ENCODE measurements at places on chromosomes 5 and 9.

- no peak for DNase-seq
These were observed 250.1 kb upstream of the MAP3K1 start for GRCh38 chr5:56565283-56565615.

- DNase-seq, result no peak
These were observed 87.4 kb downstream of the APBA1 start for GRCh38 chr9:69584759-69585158.

DNA sequence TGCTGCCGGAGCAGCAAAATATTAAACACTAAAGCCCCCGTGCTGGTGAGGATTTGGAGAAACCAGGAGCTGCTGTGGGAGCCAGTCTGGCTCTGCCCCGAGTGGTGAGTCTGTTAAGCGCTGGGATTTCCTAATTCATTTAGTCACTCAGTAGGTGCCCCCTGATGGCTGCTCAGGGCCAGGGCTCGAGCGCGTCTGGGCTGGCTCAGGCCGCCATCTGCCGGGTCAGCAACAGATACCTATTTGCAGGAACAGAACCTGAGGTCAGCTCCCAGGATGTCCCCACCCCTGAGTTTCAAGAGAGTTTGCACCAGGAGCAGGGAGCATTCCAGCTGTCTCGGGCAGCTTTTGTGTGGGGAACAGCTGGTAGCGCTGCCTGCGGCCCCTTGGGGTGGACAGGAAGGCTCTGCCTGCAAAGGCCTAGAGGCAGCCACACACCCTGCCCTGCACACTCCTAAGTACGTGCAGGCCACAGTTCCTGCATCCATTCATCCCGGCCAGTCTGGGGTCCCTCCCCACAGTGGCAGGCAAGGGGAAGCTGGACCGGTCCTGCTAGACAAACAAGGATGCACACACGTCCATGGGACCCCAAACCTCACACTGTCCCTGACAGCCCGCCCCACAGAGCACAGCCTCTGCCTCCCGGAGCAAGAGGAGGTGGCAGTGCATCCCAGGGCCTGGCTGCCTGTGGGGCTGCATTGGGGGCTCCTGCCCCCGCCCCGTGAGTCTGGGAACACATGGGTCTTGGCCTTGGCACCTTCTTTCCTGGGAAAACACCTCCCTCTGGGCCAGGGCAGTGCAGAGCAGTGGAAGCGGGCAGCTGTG is 83.7 kb downstream of the ADAMTS2 start:
- peak; percentile 60 for DNase-seq

DNA sequence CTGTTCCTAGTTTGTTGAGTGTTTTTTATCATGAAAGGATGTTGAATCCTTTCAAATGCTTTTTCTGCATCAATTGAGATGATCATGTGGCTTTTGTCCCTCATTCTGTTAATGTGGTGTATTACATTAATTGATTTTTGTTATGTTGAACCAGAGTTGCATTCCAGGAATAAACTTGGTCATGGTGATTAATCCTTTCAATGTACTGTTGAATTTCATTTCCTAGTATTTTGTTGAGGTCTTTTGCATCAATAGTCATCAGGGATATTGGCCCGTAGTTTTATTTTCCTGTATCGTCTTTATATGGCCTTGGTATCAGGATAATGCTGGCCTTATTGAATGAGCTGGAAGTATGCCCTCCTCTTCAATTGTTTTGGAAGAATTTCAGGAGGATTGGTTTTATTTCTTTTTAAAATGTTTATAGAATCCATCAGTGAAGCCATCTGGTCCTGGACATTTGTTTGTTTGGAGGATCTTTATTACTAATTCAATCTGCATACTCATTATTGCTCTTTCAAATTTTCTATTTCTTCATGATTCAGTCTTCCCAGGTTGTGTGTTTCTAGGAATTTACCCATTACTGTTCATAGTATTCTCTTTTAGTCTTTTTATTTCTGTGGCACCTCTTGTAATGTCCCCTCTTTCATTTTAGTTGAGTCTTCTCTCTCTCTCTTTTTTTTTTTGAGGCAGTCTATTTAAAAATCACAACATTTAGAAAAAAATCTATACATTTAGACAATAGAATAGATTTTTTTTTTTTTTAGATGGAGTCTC is 32.1 kb downstream of the FGD3 start:
- no peak for DNase-seq

DNA sequence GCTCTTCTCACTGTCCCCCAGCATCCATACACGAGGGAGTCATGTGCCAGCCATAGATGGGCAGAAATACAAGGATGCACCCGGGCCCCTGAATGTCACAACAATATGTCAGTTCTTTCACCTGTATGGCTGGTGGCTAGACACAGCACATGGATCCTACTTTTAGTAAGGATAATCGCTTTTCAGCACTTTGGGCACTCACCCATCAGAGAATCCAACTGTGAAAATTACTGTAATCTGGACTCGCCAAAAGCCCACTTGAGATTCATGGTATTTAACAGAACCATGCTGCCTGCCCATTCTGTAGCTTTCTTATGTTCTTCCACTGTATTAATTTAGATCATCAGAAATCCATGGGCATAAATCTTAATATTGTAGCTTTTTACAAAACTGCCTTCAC is 124.8 kb downstream of the FRMD3 start:
- DNase-seq, result no peak

GRCh38 chr9:105679257-105680022 is 14.9 kb upstream of the TMEM38B start:
- no peak for DNase-seq

DNA sequence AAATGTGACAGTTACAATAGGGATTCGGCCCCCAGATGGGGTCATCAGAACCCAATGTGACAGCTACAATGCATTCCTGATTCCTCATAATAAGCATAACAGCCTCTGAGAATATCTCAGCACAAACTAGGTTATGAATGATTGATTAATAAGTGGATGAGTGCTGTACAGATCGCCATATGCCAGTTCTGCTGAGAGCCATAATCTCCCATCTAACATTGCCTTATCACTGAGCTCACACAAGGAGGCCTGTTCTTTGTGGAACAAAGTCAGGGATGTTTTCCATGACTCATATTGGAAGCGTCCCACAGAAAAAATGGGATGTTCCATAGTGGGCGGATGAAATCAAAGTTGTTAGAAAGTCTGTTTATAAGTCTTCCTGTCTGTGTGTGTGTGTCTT is 89.6 kb downstream of the KIF4B start:
- no peak for DNase-seq

DNA sequence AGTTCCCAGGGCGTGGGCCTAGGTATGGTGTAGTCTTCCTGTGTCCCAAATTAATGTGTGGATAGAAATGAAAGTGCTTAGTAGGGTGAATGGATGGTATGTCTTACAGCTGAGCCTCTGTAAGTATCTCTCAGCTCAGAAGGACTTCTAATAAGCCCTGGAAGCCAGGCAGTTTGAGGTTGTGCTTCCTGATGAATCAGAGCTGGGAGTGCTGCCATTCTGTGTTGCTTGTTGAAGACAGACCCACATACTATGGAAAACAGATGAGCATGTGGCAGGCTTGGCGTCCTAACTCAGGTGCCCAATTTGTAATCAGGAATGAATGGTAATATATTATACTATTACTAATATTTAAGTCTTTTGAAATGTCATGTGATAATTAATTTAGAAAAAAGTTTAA is 69.8 kb downstream of the CMYA5 start:
- no peak for DNase-seq

- DNase-seq, result no peak
These were observed 13.4 kb upstream of the TSC1 start for GRCh38 chr9:132957805-132958204.

- no peak for DNase-seq
These were observed 1045.6 kb upstream of the WWC1 start for GRCh38 chr5:167245868-167246267.

DNA sequence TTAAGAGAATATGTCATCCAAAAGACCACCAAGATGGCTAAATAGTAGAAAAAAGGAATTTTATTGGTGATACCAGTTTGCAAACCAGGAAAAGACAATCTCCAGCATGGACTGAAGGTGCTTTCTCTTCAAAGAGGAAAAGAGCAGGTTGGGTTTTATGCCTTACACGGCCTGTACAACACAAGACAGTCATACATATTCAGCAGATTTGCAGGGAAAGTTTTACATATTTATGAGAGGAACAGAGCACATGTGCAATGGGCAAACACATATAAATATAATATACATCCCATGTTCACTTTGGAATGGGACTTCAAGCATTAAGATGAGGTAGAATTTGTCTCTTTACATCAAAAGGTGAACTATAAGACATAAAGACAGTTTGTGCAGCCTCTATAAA is 70.3 kb upstream of the PPP2CA start:
- no peak for DNase-seq

DNA sequence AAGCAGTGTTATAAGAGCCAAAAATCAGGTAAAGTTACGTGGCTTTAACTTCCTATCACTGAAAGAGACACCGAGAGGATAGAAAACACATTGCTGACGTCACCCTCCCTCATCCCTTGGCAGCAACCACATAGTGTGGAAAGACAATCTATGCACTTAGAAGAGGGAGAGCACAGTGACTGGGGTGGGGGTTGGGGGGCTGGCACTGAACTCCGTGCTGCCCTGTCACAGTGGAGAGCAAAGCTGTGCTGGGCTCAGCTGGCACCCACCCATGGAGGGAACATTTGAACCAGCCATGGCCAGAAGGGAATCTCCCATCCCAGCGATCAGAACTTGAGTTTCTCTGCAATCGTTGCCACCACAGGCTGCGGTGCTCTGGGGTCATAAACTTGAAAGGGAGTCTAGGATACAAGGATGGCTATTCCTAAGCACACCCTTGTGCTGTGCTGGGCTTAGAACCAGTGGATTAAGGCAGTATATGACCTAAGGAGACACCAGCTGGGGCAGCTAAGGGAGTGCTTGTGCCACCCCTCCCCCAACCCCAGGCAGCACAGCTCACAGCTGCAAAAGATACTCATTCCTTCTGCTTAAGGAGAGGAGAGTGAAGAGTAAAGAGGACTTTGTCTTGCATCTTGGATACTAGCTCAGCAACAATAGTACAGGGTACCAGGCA is 73.4 kb downstream of the KIAA0825 start:
- DNase-seq, result no peak

DNA sequence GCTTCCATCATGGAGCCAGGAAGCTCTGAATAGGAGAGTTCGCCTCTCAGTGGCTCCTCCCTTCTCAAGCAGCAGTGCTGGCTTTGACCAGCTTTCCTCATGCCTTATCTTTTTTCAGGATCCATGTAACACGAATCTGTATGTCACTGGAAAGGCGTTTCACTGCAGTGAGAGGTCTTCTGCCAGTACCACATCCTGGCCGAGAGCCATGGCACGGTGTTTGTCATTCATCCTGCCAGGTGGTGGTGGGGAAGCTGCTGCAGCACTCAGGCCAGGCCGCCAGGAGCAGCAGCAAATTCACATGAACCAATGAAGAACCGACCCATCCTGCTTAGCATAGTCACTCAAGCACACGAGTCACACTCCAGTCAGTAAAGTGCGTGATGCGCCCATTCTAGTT is 179.0 kb downstream of the FANCC start:
- DNase-seq, result no peak

DNA sequence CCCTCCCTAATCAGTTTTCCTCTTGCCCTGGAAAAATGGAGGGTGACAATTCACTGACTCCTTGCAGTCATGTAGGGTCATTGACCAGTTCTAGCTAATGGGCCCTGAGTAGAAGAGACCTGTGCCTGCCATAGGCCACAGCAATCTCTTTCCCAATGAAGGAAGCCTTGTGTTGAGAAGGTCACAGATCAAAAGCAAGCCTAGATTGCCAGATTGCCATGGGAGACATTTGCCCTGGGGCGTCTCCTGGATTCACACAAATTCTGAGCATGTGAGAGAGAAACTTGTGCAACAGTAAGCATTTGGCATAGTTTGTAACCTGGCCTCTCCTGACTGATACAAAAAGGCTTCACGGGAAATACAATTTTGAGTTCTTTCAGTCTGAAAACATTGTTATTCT is 148.0 kb downstream of the NUDT12 start:
- DNase-seq, result no peak

DNA sequence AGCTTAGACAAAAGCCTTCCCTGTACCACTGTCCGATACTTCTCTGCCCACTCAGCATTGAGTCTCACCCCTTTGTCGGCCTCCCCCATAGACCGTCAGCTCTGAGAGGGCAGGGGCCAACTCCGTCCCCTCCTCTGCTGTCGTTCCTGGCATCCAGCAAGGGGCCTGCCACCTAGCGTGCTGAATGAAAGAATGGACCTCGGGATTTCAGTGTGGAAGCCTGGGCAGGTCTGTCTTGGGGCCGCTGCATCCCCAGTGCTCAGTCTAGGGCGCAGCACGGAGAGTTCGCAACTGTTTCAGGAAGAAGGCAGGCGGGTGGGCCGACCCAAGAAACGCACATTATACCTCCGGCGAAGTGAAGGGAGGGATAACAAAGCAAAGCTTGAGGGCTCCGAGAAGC is 1.5 kb upstream of the TOR1B start:
- DNase-seq, result no peak

DNA sequence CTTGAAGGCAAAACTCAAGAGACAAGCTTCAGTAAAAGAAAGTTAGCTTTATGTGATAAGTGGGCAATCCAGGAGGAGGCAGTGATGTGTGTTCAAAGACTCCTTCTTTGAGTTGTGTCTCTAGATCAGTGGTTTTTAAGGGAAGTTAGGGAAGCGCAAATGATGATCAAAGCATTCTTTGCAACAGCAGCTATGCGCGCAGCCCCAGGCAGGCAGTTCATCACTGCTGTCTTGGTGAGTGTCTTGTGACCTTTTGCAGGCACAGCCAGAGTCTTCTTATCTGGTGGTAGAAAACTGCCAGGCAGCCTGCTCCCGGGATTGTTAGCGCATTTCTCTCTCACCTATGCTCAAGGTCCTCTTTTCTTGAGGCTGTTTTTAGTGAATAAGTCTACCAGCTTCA is 40.3 kb upstream of the CLK4 start:
- no peak for DNase-seq

DNA sequence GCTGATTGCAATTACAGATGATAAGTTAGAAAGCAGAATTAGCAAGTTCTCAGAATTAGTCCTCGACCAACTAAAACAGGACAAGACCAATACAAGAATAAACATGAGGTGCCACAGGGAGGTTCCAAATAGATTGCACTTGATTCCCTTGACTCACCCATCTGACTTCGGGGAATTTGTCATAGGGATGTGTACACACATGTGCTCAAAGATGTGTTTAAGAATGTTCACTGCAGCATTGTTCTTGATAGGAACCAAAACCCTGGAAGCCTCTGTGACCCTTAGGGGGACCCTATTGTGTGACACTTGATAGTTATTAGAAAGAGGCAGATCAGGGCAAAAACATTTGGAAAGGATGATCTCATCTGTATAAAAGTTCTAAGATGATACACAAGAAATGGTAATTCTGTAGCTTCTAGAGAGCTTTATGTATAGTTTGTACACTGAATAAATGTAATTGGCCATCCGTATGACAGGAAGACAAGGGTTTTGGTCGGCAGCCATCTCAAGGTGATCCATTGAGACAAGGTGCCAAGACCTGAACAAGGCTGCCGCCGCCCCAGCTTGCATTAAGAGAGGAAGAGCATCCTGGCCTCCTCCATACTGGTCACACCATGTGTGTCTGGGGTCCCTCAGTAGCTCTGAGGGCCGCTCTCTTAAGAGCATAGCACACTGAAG is 48.2 kb upstream of the GARNL3 start:
- no peak for DNase-seq

- no peak for DNase-seq
These were observed 40.5 kb downstream of the GPR21 start for GRCh38 chr9:123073991-123074422.

Measured in left hindlimb (tissue), 1 donor.